Pons (tissue), 1 donor: ENCODE measurements at places on chromosomes 11 and 22.
A peak's percentile ranks its signal among the peaks of the same experiment; 100 is the strongest.

- DNase-seq: no peak
Observed at GRCh38 chr11:130031945-130032344, 29.3 kb upstream of the PRDM10 start.

DNA sequence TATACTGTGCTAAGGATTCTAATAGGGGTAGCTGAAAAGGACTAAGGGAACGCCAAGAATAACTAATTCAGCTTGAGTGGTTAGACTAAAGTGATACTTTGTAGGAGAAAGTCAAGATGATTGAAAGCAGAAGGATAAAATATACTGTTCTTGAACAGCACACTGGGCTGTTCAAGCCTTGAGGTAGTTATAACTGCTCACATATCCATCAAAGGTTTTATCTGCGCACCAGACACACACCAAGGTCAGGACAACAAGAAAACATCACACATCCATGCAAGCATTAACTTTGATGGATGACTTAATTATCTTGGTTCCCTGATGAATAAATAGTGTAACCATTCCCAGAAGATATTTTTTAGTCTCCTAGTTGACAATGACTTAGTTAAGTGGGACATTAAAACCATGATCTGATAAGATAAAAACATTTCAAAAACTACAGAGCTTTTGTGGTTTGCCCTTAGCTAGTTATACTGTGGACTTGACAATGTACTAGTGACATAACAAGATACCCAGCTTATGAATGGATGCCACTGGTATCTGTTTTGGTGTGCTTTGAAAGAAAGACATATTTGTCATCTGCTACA, 728.9 kb downstream of the JRKL start:
- no peak for DNase-seq

GRCh38 chr11:108983636-108984420, 319.0 kb downstream of the DDX10 start:
- no peak for DNase-seq

DNA sequence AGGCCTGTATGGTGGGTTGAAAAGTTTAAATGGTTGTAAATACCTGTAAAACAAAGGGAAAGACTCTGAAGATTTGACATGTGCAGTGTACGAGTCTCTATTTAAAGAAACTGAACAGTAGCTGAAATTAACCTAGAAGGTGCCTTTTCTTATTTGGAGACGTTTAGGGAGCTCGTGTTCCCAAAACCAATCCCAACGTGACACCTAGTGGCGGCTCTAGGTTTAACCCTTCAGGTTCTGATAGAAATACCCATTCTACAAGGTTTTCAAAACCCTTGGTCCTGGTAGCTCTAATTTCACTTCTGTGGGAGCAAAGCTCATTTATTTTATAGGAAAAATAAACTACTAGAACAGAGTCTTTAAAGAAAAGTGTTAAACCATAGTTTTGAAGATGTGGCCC, 258.3 kb downstream of the LRRC4C start:
- DNase-seq: peak; percentile 56

- no peak for DNase-seq
Observed at GRCh38 chr11:27619763-27620335, 80.4 kb downstream of the BDNF start.

- no peak for DNase-seq
Observed at GRCh38 chr11:69393865-69394233, 87.6 kb upstream of the LINC01488 start.

- DNase-seq: no peak
Observed at GRCh38 chr11:75715688-75716087, 1.9 kb upstream of the MOGAT2 start.

- no peak for DNase-seq
Observed at GRCh38 chr11:62145261-62145871, 21.6 kb downstream of the INCENP start.

DNA sequence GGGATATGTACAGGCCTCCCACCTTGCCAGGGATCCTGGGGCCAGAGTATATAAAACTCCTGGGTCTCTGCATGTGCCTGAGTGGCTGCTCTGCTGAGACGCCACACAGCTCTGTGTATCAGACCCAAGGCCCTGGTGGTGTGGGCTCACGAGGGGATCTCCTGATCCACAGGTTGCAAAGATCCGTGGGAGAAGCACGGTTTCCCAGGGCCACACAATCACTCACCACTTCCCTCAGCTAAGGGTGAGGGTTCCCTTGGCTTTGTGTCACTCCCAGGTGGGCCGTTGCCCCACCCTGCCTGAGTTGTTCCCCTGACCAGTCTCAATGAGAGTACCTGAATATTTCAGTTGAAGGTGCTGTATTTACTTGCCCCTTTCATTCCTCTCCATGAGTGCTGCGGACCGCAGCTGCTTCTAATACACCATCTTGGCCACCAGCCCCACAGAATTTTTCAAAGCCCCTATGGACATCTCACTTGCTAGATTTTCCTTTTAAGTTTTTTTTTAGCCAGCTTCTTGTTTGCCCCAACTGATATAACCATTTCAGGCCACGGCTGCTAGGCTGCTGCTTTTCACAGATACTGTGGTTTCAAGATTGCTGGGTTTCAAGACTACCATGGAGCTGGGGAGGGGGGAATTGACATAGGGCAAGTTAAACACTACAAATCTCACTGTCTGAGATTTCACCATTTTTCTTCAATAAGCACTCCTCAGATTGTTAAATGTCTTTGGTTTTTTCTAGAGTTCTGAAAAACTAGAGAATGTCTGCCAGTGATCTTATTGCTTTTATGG, 13.7 kb upstream of the DEPDC7 start:
- no peak for DNase-seq

DNA sequence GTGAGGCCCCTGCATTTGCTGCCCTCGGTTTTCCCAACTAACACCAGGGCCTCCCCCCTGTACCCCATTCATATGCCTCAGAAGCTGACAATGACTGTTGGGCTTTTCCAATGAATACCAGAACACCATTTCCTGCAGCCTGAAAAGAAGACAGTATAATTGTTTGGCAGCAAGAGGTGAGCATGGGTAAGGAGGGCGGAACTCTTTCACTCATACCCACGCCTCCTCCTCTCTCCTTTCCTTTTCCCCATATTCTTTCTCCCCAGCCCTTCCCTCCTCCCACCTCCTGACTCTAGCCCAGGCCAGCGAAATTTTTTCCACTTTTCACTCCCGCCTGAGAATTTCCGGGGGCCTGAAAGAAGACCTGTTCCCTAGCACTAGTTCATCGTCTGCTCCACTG, 58.0 kb upstream of the CHST1 start:
- no peak for DNase-seq

DNA sequence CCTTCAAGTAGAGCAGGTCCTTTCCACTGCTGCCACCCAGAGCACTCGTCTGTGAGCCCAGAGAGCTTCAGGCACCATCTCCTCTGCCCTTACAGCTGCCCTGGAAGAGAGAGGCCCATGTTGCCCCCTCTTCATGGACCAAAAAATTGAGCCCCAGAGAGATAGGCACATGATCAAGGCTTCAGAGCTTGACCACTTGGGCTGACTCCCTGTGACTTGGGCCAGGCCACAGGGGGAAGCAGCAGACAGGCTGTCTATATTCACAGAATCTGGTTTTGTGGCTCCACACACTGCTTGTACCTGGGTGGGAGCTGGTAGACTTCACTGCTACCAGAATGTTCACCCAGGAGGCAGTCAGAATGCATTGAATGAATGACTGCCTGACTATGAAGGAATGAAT, 58.2 kb downstream of the SMIM38 start:
- no peak for DNase-seq

DNA sequence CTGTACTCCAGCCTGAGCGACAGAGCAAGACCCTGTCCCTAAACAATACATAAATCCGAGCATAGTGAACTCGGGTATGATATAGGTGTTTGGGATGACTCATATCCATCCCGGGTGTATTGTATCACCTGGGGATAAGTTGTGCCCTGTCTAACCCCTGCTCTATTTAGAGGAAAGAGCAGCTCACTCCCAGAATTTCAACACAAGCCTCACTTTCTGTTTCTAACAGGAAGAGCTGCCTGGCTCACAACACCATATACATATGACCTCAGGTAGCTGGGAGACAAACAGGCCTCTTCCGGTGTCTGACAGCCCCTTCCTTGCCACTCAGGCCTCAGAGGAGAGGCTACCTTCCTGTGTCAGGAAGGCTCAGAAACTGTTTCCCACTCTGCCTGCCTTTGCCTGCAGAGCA, 9.9 kb upstream of the MICALL1 start:
- peak; percentile 38 for DNase-seq
